Adrenal gland (tissue), 19 donors: ENCODE measurements at places on chromosomes 12 and 14. TPM values are rescaled to one million over a fixed set of nuclear protein-coding genes. Genes with fewer than 3 reads are reported as not detected.

Gene CCDC196
- not detected for total RNA-seq

Gene TECPR2
- total RNA-seq = 12.0 TPM

Gene DDX54
- total RNA-seq = 74.0 TPM

GRCh38 chr12:11695321-11695720 lies 45.8 kb downstream of the ETV6 start:
- peaks cover 8% of the 10 kb centered on the region for H3K4me1 ChIP-seq
- peak overlapping the region; percentile 21 for H3K27ac ChIP-seq
- H3K36me3 ChIP-seq = no peaks in the 10 kb centered on the region
- DNase-seq = peak; percentile 65

GRCh38 chr14:101495284-101495683 lies 66.0 kb upstream of the DIO3 start:
- no peaks in the 10 kb centered on the region for H3K27me3 ChIP-seq
- no peak for DNase-seq
- H3K36me3 ChIP-seq = no peaks in the 10 kb centered on the region
- H3K4me3 ChIP-seq = no peak overlapping the region

DNA sequence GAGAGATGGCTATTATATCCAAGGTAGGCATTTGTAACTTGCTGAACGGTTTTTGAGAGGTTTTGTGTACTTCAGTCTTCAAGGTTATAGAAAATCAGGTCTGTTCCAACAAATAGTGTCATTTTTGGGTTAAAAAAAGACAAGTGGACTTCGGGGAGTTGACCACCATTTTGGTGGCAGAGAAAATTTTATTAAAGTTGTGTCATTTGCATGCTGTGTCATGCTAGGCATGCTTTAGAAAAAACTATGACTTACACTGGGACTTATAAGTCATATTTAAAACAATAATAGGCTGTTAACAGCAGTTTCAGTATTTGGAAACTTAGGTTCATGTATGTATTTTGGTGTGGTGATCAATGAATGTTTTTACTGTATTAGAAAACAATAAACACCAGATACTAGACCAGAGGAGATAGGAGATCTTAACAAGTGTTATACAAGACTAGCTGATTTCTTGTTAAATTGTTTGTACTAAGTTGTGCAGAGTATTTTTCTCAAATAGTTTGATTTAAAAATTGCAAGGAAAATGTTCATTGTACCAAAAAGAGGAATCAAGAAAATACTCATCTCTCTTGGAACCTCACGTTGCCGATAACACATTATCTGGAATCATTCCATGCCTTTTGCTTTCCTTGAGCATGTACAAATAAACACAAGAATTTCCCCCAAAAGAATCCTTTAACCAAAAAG lies 1.4 kb downstream of the RAN start:
- no peak overlapping the region for H3K27ac ChIP-seq
- no peak for DNase-seq
- H3K4me1 ChIP-seq = peaks cover 19% of the 10 kb centered on the region
- no peaks in the 10 kb centered on the region for H3K27me3 ChIP-seq
- no peak overlapping the region for H3K4me3 ChIP-seq
